ENCODE measurements at places on chromosomes 7 and 10.

DNA sequence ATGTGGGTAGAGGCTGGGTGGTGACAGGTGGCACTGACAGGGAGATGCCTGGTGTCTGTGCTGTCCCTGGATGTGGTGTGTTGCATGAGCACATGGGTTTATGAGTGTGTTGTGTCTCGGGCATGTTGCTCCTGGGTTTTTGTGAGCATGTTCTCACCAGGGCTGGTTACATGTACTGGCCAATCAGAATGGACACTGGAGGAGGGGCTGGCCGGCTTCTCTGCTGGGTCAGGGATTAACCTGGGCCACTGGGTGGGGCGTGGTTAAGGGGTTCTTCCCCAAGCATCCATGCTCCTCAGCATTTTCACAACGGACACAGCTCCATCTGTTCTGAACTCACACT, 20.8 kb upstream of the VOPP1 start:
- DNase-seq = no peak

DNA sequence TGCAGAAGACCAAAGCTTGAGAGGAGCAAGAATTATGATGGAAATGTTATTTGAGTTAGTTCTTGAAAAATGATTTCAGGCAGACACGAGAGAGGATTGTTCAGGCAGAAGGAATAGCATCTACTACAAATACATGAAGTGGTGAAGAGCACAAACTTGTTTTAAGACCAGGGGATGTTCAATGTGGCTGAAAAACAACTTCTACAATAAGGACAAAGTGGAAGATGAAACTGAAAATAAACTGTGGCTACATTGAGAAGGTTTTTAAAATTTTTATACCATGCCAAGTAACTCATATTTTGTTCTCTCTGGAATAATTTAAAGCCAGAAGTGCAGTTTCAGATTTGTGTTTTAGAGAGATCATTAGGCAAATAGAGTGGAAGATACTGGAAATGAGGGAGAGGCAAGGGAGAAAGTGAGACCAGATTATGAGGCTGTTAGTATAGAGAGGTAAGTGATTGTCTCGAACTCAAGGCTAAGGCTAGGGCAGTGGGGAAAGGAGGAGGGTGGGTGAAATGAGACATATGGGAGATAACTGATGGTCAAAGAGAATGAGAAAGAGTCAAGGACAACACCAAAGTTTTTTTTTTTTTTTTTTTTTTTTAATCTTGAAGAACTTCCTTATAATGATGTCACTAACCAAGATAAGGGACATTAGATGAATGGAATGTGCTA, 115.4 kb downstream of the MDFIC start:
- no peak for DNase-seq

- DNase-seq = no peak
Measured at GRCh38 chr10:47249881-47250280, 50.1 kb upstream of the GDF10 start.

DNA sequence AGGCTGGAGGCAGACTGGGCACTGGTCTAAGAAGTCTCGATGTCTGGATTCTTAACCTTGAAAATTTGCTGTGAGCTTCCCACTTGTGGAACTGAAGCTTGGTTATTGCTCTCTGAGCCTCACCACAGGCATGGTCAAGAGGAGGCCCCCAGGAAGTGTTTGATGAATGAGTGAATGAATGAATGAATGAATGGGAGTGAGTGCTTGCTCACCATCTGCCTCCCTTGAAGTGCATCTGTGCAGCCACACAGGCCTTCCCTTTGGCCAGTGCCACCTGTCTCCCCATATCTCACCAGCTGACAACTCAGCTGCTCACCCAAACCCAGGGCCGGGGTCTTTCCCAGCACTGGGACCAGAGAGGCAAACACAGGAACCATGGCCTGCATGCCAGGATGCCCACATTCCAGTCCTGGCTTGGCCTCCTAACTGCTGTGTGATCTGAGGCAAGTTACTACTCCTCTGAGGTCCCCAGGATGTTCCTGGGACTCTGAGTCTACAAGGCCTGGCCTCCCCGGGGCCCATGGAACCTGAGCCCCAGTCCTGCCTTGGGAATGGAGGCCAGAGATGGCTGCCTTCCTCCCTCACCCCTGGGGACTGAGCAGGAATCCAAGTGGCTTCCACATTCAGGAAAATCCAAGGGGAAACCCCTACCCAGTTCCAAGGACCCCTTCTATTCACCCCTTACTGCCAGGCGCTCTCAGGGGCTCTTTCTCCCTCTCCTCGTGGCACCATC, 51.4 kb upstream of the SLC29A3 start:
- no peak for DNase-seq

DNA sequence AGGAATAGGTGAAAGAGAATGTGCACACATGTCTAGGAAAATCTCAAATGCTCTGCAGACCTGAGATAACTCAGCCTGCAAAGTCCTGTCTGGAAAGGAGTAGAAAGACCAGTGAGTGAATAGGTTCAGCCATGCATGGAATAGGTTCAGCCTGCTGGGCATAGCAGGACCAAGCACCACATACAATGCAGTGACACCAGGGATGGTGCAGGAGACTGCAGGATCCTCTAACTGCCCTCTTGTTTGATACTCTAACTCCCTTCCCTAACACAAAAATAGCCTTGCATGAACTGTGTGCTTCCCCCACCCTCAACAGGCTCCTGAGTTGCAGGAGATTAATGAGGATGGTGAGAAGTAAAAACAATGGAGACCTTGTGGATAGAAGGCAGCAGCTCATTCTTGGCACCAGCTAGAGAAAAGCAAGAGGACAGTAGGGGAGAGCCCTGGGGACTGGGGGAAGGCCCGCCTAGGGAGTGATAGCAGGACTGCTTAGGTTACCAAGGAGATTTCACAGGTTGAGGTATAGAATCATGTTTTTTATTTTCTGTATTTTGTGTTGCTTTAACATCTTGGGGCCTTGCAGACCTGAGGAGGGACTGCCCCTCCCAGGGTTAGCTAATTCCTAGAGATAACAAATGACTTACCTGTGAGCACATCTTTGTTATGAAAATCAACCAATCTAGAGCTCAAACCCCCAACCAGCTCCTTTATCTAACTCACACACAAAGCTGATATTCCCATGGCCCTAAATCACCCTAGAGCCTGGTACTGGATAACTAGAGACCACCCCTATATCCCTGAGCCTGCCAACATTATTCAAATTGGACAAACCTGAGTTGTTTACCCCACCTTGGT, 187.8 kb downstream of the PLPP4 start:
- DNase-seq = no peak

DNA sequence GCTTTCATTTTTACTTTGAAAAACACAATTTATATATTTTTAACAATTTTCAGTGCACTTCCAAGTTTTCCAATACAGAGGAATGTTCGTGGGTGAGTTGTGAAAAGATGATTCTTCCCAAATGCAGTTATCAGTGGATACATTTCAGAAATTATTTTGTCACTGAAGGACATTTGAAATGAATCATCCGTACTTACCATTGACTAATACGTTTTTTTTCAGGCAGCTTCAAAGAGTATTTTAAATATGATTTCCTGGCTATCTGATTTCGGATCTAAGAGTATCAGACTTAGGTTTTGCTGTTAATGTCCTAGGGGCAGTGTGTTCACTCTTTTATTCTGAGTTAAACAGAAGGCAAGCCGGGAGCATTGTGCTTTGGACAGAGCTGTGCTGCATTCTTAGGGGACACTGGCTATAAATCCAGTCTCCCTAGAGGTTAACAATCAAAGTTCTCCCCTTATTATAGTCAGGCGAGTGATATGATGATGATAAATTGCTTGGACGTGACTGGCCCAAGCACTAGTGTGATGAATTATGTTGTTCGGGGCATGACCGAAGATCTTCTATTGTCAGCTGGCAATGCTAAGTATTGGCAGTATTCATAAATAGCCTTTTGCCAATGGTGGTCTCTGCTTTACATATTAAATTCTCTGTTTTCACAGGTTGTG, 4.5 kb downstream of the PTER start:
- no peak for DNase-seq

- no peak for DNase-seq
Measured at GRCh38 chr10:114257498-114257897, 18.4 kb downstream of the VWA2 start.

DNA sequence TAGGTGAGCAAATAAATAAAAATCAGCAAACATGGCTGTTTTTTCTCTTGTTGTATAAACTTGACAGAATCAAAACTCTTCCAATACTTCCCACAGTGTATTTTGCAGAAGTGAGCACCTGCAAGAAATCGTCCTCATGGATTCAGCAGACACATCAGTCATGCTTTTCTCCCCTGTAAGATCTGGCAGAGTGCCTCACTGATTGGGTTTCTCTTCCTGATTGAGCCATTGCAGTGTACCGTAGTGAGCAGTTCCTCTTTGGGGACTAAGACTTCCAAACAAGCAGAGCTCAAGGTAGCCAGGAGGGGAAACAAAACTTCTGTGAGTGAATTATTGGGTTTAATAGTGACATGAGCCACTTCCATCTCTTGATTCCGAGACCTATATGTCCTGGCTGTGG, 2.2 kb upstream of the CCDC3 start:
- no peak for DNase-seq

DNA sequence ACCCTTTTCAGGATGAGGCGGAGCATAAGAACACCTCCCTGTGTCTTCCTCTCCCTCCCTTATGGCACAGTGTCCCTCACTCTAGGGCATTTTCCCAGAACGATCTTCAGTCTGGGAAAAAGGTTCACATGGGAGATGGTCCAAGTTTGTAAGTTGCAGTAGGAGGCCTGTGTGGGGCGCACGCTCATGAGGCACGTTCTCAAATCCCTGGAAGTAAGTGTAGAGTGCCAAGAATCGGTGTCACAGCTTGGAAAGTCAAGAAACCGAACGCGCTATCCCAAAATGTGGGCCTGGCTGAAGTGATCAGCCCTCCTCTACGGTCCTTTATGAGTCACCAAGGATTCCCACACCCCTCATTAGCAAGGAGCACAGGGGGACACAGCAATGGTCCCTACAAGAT, 23.9 kb upstream of the SMARCD3 start:
- no peak for DNase-seq

DNA sequence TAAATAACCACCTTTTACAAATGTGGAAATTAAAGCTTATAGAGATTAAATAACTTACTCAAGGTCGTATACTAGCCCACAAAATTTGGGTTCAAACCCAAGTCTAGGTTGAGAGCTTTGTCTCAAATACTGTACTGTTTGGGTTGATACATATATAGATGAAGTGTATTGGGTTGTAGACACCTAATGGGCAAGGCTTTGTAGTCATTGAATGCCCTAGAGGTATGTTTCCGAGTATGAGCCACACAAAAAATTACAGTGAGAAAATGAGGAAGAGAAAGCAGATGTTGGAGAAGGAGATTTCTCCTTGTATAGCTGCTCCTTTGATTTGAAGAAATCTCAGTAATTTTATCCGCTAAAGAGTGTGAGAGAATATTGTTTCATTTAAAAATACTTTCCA, 60.6 kb downstream of the C1GALT1 start:
- no peak for DNase-seq

DNA sequence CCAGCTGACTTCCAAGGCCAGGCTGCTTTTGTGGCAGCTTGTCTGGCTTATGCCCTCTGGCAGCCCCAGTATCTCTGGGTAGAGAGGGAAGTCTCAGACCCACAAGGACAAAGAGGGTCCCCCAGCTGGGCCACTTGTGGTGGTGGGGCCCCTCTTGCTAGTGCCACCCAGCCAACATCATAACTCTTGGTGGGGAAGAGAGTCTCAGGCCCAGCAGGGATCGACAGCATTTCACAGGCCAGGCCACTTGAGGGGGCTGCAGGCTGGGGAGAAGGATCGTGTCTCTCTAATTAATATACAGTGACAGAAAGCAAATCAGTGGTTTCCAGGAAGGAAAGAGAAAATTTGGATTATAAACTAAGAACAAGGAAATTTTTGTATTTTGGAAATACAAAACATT, 76.0 kb downstream of the TYW1B start:
- no peak for DNase-seq

DNA sequence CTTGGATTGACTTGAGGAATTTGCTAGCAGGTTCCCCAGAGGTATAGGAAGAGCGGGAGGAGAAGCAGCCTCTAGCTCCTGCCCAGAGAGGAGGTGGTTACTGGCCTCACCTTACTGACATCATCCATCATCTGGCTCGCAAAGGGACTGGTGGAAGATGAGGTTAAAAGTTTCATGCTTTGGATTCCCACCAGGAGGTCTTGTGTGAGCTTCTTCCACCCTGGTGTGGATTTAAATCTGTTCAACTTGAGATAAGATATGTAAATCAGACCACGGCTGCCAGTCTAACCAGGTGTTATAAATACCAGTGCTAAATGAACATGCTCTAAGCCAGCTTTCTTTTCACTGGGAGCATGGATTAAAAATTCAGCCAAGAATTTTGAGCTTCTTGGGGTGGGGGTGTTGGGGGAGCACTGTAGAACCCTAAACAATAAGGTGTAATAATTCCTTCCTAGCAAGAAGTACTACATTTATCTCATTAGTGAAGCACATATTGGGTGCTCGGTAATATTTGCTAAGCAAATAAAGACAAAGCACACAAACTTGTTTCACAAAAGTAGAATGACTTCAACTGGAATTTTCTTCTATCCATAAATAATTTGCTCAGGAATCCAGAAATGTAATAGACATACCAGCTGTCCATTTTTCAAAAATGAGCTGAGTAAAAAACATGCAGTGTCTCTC, 7.8 kb downstream of the PROSER2 start:
- DNase-seq = no peak

DNA sequence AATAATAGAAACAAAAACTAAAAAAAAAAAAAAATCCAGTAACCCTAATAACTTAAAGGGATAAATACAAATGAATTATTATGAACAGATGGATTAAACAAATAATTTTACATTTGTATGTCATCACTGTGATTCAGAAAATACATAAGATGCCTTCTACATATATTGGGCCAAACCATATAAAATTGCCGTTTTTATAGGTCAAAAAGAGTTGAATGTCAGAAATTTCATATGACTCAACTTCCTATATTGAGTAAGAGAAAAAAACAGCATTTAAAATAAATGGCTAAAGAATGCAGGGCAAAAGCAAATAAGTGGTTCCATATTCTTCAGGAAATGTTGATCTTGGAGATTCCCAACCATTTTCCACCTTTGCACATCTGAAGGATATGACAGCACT, 9.4 kb downstream of the SLC35B4 start:
- DNase-seq = no peak

- DNase-seq = no peak
Measured at GRCh38 chr10:61376908-61377368, 76.2 kb downstream of the TMEM26 start.

DNA sequence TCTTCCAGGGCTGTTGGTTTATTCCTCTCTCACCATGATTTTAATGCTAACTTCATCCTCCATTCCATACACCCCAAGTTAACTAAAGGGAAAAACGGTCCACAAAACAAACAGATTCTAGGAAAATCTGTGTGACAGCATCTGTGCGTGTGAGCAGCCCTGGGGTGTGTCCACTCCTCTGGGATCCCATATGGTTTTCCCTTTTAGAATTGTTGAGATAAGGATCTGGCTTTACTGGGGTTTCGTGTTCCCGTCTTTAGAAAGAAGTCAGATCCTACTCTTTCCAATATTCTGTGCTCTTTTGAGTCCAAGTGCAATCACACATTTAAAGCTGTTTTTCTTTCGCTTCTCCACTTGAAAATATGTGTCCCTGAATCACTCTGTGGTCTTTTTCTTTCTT, 257.1 kb downstream of the KLF6 start:
- DNase-seq = no peak

- no peak for DNase-seq
Measured at GRCh38 chr7:55344840-55345239, 20.3 kb upstream of the LANCL2 start.
